Stimulated activated naive CD4-positive, alpha-beta T cell treated with Interleukin-2 at 50 U/mL for 16 hours (primary cell): ENCODE measurements at places on chromosomes 2 and 18.

DNA sequence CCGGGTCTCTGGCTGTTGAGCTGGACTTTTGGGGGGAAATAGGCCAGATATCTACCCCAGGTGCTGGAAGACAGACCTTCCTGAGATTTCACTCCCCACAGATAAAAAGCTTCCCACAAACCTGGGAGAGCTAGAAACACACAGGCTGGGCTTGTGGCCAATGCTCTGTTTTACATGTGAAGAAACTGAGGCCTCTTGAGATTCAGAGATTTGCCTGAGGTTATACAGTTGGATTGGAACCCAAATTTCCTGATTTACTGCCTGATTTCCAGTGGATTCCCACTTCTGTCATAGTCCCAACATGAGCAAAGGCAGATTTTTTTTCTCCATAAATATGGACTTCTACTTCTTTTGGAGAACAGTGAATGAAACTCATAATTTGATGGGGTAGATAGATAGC is 360.2 kb downstream of the SETBP1 start:
- no peak for DNase-seq

- DNase-seq = no peak
Observed at GRCh38 chr2:45585267-45585861, 25.7 kb downstream of the SRBD1 start.

DNA sequence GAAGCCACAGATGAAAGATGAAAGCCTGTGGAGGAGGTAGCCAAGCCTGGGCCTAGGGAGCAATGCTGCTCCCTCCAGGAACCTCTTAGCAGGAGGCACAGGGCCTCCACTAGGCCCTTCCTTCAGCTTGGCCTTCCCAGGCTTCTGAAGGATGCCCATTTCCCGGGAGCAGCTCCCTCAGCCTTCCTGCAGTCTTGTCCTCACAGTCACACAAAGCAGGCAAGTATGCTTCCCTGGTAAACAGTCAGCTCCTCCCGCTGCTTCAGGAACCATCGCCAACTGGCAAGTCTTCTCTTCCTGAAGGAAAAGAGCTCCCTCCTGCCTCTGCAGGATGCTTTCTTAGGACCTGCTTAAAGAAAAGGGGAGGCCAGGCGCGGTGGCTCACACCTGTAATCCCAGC is 53.2 kb downstream of the SMAD7 start:
- DNase-seq = no peak

DNA sequence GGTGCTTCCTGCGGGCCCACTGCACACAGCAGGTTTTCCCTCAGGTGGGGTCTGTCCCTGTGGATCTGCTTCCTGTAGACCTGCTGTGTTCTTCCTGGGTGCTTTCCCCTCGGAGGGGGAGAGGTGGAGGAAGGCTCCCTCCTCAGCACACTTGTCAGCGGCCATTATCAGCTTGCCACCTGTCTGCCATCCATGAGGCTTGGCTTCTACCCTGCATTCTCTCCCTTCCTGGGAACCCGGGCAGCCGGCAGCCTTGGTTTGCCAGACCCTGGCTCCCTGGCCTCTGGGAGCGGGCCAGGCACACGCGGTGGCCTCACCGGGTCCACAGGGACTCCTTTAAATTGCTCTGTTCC is 58.5 kb downstream of the INPP5D start:
- DNase-seq = no peak

DNA sequence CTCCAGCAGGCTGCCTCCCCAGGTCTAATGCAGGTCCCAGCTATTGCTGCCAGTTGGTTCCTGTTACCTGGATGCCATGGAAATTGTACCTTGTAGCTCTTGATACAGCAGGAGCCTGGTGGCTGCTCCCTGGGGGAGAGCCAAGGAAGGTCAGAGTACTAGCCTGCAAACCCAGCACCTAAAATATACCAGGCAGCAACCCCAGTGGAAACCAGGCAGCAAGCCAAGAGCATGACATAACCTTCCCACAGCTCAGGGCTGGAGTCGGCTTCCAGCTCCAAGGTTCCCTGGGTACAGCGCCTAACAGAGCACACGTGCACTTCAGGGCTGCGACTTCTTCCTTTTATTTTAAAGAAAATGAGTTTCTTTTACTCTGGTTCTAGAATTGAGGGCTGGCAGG is 30.3 kb downstream of the TNP1 start:
- DNase-seq = no peak

DNA sequence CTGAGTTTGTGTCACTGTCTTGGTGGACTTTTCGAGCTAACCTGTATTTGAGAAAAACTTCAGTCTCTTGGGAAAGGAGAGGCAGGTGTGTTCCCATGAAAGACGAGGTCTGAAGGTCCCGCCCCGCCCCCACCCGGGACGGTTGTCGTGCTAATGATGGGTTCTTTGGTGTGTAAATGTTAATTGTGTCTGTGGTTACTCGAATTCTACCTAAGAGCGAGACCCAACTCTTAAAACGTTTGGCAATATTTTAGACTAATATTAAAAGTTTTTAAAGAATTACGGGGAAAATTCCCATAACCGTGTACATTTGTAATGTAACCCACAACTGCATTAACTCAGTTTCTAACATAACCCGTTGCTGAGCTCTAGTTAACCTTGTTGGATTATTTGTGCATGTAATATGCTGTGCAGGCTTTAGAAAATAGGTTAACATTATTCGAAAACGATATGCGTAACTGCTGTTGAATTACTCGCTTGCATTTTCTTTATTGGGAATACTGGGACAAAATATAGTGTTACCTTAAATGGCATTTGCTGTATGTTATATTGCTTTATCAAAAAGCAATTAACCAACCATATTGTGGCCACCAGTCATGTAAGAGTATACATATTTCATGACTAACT is 833 bp downstream of the EPB41L5 start:
- no peak for DNase-seq

DNA sequence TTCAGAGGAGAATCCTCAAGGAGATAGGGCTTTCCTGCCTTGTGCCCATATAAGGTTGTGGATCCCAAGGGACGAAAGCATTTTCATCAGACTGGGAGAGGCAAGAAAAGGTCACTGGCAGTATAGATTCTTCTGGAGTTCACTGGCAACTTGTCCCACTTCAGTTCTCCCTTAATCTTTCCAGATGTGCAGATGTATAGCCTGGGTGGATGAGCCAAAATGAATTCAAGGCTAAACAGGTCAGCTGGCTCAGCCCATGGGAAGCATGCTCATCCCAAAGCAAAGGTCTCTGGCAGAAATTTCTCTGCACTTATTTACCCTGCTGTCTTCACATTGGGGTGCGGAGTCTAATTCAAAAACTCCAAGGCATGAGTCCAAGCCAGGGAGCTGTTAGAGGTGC is 148.9 kb upstream of the TNP1 start:
- DNase-seq = no peak
